Suppressor macrophage treated with lipopolysaccharide for 1 hour (primary cell): ENCODE measurements at places on chromosomes 5 and 9.

DNA sequence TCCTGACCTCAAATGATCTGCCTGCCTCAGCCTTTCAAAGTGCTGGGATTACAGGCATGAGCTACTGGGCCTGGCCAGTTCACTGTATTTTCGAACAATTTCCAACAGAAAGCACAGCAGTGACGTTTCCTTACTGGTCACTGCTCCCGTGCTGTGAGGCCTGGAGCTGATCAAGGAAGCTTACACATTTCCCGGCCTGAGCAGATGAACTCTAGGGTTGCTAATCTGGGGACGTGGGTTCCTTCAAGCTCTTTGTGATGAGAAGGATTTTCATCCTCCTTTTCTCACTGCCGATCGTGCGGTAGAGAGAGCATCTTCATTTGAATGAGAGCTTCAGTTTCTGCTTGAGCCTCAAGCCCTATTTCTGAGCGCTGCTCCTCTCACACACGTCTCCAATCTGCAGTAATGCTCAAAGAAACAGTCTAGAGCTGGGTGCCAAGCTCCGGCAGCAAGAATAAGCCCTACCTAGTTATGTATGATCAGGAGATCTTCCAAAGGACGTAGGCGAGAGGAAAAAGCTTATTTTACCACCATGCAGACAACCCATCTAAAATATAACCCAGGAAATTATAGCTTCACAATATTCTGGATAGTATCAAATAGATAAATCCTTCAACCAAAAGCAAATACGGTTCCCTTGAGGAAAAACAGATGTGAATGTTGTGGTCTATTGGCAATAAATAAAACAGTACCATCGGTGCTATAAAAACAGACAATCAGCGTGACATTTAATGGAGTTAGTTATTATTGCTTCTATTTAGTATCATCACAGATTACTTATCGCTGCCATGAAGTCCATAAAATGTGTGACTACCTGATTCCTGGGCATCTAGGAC, 7.3 kb upstream of the SPATA24 start:
- no peak for DNase-seq

DNA sequence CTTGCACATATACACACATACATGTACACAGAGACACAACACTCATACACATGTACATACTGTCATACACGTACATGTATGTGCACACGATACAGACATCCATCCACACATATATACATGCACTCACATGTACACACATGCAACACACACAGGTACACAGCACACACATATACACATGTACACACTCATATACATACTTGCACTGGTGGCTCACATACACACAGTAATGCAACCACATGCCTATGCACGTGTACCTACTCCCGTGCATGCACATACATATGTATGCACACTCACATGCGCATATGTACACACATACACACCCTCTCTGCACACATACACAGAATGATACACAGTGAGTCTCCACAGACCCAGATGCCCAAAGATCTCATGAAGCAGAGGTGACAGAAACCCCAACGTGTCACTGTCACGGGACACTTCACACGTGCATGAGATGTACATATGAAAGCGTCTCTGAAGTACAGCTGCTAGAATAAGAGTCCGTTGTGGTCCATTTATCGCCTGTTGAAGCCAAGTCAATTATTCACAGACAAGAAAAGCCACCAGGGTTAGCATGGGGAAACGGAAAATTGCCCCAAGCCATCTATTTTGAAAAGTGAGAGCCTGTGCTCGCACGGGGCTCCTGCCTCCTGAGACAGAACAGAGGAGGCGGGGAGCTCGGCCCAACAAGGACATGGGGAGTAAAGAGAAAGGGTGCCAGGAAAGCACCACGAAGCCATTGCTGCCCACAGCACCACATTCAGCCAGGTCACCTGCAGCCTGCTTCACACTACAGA, 24.9 kb downstream of the LPCAT1 start:
- DNase-seq: no peak

DNA sequence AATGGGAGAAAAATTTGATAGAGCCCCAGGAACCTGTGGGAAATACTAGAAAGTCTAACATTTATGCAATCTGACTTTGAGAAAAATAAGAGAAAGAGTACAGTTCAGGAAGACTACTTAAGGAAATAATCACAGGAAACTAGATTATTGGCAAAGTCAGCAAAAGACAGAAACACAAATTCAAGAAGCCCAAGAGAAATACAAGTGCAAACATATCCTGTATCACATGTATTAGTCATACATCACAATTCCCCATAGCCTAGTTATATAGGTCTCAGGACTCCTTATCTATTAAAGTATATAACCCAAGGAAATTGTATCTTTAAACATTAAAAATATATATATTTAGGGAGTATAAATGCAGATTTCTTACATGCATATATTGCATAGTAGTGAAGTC, 100.8 kb downstream of the HOMER1 start:
- DNase-seq: no peak

DNA sequence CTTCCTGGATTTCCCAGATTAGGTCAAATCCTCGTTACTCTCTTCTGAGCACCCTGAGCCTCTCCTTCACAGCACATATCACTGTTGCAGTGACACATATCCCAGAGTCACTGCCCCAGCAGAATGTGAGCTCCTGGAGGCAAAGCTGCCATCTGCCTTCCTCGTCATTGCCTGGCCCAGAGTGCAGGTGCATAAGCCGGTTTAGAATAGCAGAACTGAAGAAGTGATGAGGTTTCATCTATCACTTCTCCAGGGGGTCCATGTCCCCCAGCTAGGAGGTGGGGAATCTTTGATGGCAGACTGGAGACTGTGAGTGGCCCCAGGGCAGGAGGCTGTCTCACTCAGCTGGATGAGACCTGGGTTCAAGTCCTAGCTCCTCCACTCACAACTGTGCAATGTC, 25.8 kb downstream of the NIPAL4 start:
- DNase-seq: peak; percentile 20

DNA sequence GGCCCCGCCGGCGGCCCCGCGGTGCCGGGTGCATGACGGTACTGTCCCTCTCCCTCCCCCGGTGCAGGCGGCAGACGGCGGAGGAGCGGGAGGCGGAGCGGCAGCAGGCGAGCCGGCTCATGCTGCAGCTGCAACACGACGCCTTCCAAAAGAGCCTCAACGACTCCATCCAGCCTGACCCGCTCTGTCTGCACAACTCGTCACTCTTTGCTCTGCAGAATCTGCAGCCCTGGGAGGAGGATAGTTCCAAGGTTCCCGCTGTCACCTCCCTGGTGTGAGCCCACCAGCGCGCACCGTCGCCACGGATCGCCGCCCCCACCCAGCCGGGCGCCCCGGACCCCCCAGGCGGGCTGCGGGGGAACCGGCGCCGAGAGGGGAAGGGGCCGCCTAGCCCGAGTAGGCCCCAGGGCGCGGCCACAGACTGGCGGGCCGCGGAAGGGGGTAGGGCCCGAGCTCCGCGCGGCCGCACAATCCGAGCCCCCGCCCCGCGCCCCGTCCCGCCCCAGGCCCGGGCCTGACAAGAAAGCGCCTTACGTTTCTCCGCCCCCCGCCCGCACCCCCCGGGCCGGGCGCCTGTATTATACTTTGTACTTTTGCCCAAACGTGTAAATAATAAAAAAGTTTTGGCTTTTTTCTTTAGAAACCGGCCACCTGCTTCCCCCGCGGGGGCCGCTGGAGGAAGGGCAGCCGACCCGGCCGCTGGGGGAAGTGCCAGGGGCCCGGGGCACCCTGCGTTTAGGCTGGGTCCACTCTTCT, 2.5 kb downstream of the TLX3 start:
- no peak for DNase-seq

DNA sequence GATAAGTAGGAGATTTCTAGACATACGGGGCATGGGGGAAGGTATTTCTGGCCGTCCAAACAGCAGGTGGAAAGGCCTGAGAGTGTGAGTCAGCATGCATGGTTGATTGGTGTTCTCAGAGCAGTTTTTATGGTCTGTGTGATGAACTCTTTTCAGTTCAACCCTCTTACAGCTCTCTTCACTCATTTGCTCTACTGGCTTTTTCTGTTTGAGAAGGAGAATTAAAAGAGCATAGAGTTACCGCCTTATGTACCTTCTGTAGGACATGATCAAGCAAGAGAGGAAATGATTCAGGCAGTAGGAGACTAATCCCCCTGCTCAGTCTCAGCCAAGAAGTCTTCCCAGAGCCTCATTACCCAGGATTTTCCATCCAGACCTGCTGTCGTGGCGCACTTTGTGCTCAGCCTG, 92.4 kb downstream of the PRDM6 start:
- DNase-seq: no peak

- DNase-seq: no peak
Measured at GRCh38 chr9:4585135-4585534, 77.0 kb upstream of the PLPP6 start.

GRCh38 chr9:128529191-128529590, 23.2 kb upstream of the SPTAN1 start:
- no peak for DNase-seq

GRCh38 chr5:126471875-126472537, 48.8 kb downstream of the GRAMD2B start:
- no peak for DNase-seq

GRCh38 chr9:133148199-133149129, 15.2 kb downstream of the GBGT1 start:
- peak; percentile 32 for DNase-seq

DNA sequence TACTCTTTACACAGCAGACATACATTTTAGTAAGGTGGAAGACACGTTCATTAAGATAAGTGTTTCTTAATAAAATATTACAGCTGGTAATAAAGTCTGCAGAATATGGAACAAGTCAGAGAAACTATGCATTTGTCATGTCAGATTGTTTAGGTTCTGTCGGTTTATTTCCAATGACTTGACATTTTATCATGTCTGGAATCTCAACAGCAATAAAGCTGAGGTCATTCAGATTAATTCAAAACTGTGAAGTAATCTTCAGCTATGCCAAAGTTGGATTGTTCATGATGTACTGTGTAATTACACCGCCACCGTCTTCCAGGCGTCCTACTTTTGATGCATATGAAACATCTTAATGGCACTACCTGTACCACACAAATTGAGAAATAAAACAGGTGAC, 1032.6 kb downstream of the CDH12 start:
- no peak for DNase-seq

GRCh38 chr5:123950701-123951581, 439.0 kb downstream of the CSNK1G3 start:
- DNase-seq: no peak

DNA sequence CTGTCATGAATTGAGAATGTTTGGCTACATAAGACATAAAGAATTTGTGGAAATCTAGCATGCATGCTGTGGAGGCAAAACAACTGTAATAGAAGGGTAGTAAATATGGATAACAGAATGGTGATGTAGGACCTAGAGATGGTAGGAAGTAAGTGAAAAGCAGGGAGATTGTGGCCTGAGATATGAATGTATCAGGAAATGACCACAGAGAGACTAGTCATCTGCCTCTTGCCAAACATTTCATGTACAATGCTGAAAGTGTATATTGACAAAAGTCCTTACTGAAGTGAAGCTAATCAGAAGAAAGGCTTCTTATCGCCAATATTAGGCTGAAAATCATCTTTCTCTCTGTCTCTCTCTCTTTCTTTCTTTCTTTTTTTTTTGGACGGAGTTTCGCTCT, 873.1 kb upstream of the CTNND2 start:
- no peak for DNase-seq

GRCh38 chr5:45113726-45114125, 305.0 kb downstream of the MRPS30 start:
- DNase-seq: no peak

GRCh38 chr9:2727374-2727773, 10.1 kb downstream of the KCNV2 start:
- DNase-seq: no peak

- DNase-seq: peak; percentile 65
Measured at GRCh38 chr9:97109194-97109811, 70.4 kb upstream of the CTSV start.

- no peak for DNase-seq
Measured at GRCh38 chr5:169740435-169740834, 103.4 kb downstream of the DOCK2 start.

DNA sequence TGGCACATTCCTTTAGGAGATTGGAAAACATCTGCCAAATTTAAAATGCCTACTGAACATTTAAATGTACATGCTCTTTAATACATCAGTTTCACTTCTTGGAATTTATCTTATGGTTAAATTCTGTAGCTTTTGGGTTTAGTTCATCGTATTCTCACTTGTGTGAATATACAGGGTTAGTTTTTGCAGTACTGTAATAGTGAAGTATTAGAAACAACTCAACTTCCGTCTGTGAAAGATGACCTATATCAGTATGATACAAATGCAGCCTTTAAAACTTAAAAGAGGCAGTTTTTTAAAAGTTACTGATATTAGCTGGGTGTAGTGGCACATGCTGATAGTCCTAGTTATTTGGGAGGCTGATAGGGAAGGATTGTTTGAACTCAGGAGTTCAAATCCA, 57.2 kb downstream of the CDC42SE2 start:
- no peak for DNase-seq

- DNase-seq: no peak
Measured at GRCh38 chr5:133981714-133982113, 13.3 kb upstream of the C5orf15 start.

- no peak for DNase-seq
Measured at GRCh38 chr5:83551821-83552220, 80.3 kb downstream of the VCAN start.

DNA sequence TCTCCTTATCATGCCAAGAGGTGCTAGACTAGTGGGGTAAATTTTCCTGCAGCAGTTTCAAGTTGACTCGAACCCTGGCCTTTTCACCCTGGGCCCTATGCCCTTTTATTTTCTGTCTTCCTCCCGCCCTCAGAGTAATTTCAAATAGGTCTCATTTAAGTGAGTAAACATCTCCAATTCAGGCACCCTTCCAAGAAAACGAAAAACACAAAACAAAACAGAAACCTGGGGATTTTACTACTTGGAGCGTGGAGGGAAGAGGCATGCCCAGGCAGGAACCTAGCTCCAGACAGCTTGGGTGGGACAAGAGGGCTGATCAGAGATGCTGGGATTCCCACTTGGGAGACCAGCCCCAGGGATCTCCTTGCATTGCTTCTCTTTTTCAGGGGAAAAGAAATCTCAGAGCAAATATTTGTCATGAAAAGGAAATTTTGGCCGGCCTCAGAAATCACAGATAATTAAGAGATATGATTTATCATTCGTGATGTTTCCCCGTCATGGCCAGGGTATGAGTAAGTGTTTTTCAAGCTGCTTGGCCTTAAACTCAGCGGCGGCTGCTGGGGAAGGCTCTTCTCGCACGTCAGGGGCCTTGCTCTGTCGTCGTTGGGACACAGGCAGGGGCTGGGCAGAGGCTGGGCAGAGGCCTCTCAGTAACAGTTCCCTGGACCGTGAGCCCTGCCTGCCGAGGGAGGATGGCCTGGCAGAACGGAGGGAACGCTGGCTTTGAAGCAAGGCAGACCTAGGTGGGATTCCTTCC, 248.6 kb upstream of the KLF4 start:
- DNase-seq: no peak

DNA sequence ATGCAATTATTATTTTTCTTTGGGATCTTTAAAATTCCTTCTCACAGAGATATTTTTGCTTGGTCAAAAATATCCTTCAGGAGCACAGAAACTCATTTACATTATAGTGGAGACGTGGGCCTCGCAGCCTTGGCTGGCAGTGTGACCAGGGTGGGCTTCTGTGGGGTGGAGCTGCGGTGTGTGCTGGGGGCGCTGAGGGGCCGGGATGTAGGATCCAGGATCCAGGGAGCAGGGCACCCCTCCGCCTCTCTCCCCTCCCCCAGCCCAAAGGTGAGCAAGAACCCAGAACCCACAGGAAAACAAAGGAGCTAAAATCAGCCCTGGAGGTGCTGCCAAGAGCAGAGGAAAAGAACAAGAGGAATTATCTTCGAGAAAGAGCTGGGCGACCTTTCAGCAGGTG, 79.1 kb upstream of the OLFM1 start:
- no peak for DNase-seq

- DNase-seq: no peak
Measured at GRCh38 chr5:160635046-160635445, 213.4 kb downstream of the PTTG1 start.
